ENCODE measurements at places on chromosomes 6 and 20.

DNA sequence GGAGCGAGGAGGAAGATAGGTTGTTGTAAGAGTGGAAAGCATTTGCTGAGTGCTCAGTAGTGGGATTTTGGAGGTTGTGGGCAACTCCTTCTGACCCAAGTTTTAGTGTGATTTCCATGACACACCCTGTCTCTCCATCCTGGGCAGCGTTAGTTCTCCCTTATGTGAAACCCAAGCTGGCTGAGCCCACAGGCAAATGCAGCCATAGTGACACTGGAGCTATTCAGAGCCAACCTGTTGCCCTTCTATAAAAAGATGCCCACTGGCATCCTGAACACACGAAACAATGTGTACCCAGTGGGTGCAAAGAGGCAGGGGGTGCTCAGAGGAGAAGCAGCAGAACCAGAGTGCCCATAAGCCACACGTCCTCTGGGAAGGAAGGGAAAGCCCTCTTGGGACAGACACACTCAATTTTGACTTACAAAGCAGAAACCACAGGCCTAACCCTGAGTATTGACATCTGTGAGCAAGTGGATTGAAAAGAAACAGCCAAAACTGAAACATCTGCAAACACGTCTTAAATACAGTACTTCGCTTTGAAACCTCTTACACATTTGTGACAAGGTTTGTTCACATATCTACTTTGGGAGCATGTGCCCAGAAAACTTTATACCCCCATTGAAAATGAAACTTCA lies 54.6 kb downstream of the BPIFB1 start:
- DNase-seq: no peak

- DNase-seq: no peak
Observed at GRCh38 chr20:2930538-2930937, 57.3 kb downstream of the PTPRA start.

- DNase-seq: no peak
Observed at GRCh38 chr6:109912118-109912517, 66.0 kb upstream of the GPR6 start.

DNA sequence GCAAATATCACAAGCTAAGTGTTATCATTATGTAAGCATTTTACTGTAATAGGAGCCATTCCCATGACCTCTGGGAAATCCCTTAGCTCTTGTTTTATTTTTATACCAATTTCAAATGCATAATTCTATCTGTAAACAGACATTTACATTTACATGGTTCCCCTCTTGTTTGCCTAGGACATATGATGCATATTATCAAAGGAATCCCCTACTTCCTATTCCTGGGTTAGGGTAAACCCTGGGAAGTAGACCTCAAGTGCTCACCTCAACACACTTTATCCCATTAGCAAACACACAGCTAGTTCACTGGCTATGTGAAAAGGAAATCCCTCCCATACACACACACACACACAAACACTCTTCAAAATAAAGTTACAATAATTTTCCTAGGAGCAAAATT lies 27.1 kb downstream of the PDE10A start:
- DNase-seq: no peak

GRCh38 chr6:165817148-165817547 lies 154.1 kb upstream of the PDE10A start:
- no peak for DNase-seq

Measured in NCI-H187 (cell line).